ENCODE measurements at places on chromosomes 5 and 9.

- DNase-seq: no peak
These were observed 8.7 kb upstream of the RANBP6 start for GRCh38 chr9:6024035-6024554.

- no peak for DNase-seq
These were observed 27.5 kb downstream of the SLC6A3 start for GRCh38 chr5:1417586-1418225.

GRCh38 chr5:35183556-35183955, 46.7 kb downstream of the PRLR start:
- no peak for DNase-seq

DNA sequence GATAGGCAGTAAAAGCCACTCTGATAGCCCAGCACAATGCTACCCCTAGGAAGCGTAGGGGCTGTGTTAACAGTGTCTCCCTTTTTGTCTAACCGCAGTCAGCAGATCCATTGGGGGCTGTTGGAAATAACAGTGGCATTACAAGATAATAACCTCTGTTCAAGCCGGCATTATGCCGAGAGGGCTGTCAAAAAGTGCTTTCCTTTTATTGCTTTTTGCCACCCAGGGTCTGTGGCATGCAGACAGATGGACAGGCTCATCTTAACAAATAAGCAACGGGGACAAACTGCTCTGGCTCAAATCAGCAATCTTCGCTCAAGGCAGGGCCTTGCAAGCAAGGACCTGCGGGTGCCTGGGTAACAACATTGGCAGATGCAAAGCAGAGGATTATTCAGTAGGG, 123.3 kb downstream of the TLR4 start:
- DNase-seq: no peak

DNA sequence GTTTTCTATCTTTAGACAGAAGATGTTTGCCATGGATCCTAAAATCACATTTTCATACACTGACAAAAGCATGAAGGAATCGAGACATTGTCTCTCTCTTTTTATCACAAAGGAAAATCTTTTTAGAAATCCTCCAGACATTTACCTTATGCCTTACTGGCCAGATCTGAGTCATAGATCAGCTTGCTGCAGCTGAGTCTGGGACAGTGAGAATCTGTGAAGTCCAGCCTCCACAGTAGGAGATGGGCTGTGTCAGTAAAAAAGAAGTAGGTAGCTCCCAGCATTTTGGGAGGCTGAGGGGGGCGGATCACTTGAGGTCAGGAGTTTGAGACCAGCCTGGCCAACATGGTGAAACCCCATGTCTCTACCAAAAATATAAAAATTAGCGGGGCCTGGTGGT, 333.4 kb upstream of the ZNF462 start:
- no peak for DNase-seq

- no peak for DNase-seq
These were observed 5.5 kb downstream of the PCDH1 start for GRCh38 chr5:141872496-141873356.

DNA sequence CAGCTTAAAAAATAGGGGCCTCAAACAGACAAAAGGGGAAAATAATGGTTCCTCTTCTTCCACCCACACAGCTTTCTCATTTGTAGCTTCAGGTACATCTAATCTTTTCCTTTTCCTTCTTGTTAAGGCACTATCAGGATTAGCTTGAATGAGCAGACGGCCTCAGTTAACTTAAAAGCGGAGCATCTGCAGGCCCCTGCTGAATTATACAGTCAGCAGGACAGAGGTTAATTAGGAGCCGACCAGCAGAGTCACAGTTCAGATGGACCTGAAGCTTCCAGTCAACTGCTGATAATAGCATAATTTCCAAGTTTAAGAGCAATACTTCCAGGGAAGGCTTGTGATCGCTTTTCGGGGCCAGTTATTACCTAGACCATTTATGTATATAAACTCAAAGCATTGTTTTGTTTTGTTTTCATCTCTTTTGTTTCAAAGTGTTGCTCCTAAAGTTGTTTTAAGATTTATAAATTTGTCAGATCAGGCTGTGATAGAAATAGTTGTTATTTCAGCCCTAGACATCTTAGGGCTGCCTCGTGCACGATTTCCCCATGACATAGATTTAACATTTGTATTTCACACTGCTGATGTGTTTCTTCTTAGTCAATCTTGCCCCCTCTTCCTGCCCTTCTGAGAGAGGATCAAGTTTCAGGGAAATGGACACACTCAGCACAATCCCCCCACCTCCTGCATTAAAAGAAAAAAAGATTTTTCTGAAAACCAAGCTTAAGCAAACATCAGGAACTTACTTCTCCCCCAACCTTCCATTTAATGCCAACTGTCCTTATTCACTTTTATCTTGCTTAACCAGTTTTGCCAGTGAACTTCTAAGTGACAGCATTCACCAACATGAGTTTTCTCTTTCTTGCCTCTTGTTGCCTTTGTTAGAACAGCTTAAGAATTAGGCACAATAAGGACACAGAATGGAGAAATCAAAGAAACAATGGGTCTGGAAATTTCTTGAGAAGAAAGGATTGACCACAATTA, 449.8 kb downstream of the ARHGEF28 start:
- DNase-seq: no peak

- no peak for DNase-seq
These were observed 12.8 kb upstream of the TNFAIP8 start for GRCh38 chr5:119343052-119343451.

- DNase-seq: no peak
These were observed 13.4 kb upstream of the JADE2 start for GRCh38 chr5:134511796-134512660.

DNA sequence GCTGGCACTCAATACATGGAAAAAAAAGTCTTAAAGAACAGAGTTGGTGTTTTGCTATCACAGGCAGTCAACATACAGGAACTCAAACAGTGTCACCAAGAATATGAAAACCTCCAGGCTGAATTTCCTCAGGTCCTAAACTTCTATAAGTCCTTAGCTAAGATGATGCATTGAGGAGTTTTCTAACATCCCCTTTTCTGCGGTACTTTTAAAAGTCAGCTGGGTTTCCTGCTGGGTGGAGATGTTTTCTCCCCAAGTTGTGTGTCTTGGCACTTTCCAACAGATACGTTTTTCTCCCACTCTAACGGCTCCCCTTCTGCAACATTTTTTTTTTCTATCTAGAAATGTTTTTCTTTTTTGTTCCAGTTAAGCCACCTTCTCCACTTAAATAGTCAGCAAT, 244.8 kb upstream of the HAPLN1 start:
- DNase-seq: no peak

DNA sequence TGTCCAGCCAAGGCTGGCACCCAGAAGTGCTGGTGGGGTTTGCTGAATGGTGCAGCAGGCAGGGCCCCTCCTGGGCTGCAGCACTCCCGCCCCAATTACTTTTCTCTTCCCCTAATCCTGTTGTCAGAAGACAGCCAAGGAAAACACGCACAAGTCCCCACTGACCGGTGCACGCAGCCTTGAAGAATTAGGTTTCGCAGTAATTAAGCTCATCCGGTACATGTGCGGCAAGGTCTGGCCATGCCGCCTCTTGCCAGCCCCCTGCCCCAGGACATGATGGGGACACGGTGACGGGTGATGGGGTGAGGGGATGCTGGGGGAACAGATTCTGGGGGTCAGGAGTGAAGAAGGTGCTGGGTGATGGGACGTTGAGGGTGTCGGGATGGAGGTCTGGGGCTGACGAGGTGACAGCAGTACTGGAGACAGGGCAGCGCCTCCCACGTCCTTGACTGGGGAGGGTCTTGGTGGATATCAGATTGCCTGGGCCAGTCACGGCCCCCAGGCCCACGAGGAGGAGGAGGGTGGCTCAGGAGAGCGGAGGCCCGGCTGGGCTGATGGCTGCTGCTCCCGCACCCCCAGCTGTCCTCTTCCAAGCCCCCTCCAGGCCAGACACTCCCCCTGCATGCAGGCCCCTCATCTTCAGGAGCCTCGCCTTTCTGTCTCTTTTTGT, 34.9 kb downstream of the BARX1 start:
- no peak for DNase-seq

GRCh38 chr5:65924366-65925043, 1.9 kb upstream of the ERBIN start:
- DNase-seq: no peak

- DNase-seq: no peak
These were observed 31.0 kb upstream of the IER5L start for GRCh38 chr9:129209109-129209508.

GRCh38 chr9:129810788-129811187, 7.8 kb downstream of the TOR1B start:
- no peak for DNase-seq

DNA sequence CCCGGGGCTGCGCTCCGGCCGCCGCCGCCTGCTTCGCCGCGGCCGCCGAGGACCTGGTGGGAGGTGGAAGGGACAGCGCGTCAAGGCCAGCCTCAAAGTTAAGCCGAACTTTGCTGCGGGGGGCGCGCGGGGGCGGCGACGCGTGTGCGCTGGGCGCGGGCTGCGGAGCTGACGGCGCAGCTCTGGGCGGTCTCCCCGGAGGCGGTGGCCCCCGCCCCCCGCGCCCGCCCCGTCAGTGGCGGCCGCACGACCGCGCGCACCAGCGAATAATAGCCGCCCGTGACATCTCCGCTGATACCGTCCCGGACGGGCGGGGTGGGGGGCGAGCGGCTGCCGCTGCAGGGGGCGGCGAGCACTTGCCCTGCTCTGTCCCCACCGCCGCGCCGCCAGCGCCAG, 579 bp upstream of the FAM78A start:
- DNase-seq: no peak

DNA sequence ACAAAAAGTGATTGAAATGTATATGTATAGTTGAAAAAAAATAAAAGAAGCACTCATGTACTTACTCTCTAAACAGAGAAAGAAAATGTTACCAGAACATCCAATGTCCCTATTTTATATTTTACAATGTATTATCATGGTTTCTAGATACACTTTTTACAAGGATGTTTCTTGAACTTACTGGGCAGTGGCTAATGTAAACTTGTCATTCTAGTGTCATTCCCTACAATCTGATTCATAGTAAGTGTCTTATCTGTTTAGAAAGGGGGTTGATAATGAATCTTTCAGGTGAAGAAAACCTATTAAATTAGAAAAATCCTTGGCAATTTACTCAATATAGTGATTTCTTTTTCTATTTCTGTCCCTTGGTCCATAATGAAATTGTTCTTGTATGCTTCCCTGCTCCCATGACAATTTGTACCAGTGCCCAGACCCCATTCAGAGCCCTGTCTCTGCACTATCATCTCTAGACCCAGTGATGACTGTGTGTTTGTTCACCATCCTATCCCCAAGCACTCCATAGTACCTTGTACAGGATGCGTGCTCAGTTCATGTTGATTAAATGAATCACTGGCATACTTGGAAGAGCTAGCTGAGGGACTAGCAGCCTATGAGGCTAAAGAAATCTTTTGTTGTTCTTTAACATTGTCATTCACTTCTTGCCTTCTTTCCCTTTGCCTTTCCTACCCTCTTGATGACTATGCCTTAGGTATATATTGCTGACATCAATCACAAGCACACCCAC, 101.2 kb downstream of the HMHB1 start:
- no peak for DNase-seq

GRCh38 chr5:122030251-122030650, 47.8 kb downstream of the LOX start:
- DNase-seq: no peak

DNA sequence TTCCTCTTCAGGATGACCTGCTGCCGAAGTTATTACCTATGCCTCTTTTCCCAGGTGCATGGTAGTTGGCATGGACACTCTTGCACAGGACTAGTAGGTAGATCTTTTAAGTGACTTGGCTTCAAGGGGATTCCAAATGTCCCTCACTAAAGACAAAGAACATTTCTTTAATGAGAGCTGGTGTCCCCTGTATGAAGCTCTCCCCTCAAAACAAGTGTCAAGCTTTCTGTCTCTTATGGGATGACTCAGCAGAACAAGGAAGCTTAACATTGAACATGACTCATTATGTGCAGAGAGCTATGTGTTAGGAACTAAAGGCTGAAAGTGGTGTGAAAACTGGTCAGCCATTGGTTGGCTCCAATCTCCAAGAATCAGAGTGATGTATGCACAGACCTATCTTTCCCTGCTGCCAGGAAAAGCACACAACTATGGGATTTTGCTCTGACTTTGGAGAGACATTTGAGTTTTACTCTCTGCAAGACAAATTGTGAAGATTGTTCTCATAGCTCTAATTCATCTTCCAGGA, 120.5 kb downstream of the PRDM6 start:
- no peak for DNase-seq

DNA sequence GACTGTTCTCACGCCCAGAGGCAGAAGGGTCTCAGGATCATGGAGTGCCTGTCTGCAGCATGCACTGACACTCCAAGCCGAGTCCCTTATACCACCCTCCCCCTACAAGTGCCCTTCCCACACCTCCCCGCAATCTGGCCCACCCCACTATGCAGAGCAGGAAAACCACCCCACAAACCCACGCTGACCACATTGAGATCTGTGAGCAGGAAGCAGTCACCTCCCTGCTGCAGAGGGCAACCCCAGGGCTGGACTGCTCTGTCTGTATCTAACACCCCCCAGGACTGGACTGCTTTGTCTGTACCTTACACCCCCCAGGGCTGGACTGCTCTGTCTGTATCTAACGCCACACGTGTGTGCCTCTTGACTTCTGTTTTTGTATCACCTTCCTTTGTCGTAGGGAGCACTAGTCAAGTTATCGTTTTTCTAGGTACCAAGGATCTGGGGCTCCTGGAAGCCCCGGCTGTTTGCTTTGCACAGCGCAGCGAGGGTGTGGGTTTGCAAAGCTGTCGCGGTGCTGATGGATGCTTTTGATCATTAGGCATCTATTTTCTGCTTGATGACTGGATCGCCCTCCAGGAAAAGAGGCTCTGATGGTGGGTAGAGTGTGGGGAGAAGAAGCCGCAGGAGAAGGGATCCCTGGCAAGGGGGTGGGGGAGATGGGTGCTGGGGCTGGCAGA, 21.5 kb downstream of the OLFM1 start:
- DNase-seq: no peak

DNA sequence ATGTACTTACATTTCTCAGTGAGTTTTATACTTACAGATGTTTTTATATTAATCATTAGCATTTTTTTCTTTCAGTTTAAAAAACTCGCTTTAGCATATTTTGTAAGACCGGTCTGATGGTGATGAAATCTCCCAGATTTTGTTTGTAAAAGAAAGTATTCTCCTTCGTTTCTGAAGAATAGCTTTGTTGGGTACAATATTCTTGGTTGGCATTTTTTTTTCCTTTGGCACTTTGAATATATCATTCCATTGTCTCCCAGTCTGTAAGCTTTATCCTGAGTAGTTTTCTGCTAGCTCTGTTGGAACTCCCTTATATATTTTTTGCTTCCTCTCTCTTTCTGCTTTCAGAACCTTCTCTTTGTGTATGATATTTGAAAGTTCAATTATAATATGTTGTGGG, 412.6 kb downstream of the RASEF start:
- no peak for DNase-seq

GRCh38 chr9:6896562-6896961, 138.8 kb downstream of the KDM4C start:
- DNase-seq: no peak

- DNase-seq: peak; percentile 21
These were observed 456.0 kb downstream of the RAB3C start for GRCh38 chr5:59038798-59039295.

Data from activated gamma-delta T cell treated with Interleukin-2 at 50 U/mL for 16 hours (primary cell).